ENCODE measurements at places on chromosomes 2 and 18.

GRCh38 chr18:38427234-38427633 lies 861.6 kb upstream of the CELF4 start:
- no peak for DNase-seq

GRCh38 chr2:173719471-173719870 lies 245.7 kb downstream of the SP3 start:
- no peak for DNase-seq

DNA sequence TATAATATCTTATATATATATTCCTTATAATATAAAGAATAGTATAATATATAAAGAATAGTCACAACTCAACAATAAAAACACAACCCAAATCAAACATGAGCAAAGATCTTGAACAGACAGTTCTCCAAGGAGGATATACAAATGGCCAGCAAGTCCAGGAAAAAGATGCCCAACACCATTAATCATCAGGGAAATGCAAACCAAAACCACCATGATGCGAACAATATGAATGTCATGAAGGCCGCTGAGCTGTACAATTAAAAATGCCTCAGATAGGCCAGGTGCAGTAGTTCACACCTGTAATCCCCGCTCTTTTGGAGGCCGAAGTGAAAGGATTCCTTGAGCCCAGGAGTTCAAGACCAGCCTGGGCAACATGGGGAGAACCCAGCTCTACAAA lies 58.9 kb downstream of the SLC35F5 start:
- DNase-seq: no peak

GRCh38 chr2:238696331-238696730 lies 151.6 kb upstream of the TWIST2 start:
- no peak for DNase-seq

DNA sequence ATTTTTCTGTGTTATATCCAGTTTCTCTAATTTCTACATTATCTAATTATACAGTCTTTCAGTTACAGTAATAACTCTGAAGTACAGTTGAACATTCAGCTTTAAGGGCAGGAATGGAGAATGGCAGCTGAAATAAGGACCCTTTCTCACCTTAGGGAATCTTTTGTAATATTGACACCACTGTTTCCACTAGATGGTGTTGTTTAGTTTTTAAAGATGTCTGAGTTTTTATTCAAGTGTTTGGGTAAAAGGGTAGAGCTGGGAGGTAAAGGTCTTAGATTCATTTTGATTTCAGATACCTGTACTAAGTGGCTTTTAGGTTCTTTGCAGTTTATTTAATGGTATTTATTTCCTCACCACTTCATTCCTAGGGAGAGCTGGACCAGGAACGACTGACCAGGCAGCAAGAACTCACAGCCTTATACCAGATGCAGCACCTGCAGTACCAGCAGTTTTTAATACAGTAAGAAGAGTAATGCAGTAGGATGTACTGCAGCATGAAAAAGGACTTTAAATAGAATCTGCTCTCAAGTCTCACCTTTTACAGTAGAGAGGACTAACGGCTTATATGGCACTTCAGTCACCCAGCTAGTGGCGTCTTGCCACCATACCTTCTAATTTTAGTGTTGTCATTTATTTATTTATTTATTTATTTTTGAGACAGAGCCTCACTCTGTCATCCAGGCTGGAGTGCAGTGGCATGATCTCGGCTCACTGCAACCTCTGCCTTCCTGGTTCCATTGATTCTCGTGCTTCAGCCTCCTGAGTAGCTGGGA lies 33.2 kb upstream of the KCNJ13 start:
- no peak for DNase-seq

DNA sequence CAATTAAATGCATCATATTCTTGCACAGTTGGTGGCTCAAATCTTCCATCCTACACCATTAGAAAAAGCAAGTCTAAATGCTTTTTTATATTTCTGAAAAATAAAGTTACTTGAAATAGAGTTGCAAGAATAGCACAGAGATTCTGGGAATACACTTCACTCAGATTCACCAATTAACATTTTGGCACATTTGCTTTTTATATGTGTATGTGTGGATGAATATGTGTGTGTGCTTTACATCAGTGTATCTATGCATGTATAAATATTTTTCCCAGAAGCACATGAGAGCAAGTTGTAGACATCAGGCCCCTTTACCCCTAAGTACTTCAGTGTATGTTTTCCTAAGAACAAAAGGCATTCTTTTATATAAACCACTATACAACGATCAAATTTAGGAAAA lies 27.6 kb upstream of the MSH2 start:
- DNase-seq: no peak

DNA sequence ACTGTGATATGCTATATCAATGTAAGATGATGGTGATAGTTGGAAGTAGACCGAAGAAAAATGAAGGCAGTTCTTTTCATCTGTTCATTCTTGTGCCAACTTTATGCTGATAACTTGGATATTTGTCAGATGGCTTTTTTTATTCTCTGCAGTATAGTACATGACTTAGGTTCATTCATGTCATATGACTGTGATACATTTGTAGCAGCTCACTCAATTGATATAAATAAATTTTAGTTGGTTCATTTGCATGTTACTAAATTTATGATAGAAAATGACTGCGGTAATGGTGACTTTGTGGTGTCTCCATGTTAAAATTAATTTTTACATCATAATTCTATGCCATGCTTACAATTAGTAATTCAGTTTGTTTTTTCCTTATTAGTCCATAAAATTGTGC lies 7.1 kb downstream of the UBXN2A start:
- DNase-seq: no peak

- no peak for DNase-seq
These were observed 166.3 kb downstream of the RAB3GAP1 start for GRCh38 chr2:135218426-135218825.

- no peak for DNase-seq
These were observed 443 bp downstream of the CPSF3 start for GRCh38 chr2:9423922-9424272.

DNA sequence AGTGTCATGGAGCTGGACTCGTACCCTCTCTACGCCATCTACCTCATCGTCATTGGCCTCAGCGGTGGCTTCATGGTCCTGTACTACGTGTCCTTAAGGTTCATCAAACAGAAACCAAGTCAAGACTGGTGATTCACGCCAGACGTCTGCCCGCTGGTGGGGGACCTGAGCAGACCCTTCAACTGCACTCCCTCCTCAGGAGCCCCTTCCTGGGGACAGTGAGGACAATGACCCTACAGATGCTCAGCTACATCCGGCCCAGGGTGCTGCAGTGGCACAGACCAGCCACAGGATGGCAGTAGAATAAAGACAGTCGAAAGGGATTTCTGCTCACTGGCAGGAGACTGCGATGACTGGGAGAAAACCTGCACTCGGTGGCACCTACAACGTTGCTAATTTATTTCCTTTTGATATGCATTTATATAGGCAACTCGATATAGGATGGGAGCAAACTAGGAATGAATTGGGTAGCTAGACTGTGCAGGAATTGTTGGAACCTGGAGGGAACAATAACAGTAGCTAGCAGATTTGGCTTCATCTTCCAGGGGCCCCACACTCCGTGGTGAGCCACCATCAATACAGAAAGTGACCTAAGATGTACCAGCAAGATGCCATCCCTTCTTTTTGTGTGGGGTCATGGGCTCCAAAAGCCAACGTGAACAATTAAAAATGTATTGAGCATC lies 39.2 kb downstream of the ABCG8 start:
- DNase-seq: peak; percentile 88

DNA sequence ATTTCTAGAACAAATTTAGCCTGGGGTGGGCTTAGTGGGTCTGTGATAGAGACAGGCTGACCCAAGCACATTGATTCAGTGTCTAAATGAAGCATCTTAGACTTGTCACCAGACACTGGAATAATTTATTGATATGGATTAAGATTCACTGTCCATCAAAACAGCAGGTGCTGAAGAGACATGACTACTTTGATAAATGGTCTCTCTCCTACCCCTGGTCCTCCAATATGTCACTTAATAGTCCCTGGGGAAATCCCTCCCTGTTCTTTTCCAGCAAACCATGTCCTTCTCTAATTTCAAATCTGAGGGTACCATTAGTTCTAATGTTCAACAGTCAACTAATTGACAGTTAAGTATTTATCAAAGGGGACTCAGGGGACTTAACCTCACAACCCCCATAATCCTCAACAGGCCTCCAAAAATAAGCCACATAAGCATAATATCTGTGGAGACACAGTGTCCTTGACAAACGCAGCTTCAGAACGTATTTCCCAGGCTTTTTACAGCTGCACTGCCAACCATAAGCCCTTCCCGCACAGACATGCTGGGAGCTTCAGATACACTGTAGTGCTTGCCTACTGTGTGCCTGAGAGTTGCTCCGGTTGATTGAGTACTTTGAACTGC lies 391.0 kb downstream of the THSD7B start:
- no peak for DNase-seq

- DNase-seq: no peak
These were observed 1679.0 kb downstream of the SUCLG1 start for GRCh38 chr2:82780050-82780449.

GRCh38 chr2:43024515-43025011 lies 201.8 kb downstream of the ZFP36L2 start:
- DNase-seq: peak; percentile 85

DNA sequence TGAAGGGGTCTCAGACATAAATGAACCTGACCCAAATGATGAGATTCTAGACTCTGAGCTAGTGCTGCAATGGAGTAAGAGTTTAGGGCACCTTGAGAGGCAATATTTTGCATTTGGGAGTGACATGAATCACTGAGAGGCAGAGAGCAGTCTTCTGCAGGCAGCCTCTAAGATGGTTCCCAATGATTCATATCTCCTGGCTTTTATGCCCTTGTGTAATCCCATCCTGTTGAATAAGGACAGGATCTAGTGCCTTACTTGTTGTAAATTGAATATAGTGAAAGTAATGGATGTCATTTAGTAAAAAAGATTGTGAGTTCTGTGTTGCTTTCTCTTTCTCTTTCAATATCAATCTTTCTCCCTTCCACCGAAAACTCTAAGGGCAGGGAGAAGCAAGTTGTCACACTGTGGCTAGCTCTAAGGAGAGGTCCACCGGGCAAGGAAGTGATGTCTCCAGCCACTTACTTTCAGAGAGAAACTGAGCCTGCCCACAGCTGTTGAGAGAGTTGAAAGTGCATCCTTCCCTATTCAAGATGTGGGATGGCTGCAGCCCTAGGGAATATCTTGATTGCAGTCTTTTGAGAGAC lies 144.7 kb downstream of the TRIB2 start:
- no peak for DNase-seq

DNA sequence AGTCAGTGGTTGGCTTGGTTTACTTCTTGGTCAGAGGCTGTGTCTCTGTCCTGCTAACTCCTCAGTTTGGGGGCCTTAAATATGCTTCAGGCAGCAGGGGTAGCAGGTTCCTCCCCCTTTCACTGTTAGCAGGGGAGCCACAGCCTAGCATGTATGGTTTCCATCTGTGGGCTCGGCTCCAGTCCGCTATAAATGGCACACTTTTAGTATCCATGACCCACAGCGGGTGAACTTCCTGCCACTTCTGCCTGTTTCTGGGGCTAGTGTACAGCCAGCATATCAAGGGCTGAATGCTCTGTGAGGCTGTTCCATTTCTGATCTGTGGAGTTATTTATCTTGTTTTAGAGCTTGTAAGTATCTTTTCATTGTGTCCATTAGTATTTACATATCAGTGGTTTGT lies 58.3 kb downstream of the MRPL33 start:
- no peak for DNase-seq

DNA sequence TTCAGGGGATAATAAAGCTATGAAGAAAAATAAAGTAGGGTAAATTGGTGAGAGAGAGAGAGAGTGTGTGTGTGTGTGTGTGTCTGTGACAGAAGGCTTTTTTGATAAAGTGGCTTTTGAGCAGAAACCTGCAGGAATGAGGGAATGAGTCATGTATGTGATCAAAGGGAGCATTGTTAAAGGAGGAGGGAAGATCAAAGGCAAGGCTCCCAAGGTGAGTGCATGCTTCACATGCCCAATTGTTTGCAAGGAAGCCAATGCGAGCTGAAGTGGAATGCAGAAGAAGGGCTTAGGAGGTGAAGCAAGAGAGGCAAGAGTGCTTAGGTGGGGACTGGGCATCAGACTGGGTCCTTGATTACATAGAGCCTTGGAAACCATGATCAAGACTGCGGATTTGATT lies 96.8 kb downstream of the DNAH6 start:
- DNase-seq: no peak
